ENCODE measurements at places on chromosomes 6 and 20.

DNA sequence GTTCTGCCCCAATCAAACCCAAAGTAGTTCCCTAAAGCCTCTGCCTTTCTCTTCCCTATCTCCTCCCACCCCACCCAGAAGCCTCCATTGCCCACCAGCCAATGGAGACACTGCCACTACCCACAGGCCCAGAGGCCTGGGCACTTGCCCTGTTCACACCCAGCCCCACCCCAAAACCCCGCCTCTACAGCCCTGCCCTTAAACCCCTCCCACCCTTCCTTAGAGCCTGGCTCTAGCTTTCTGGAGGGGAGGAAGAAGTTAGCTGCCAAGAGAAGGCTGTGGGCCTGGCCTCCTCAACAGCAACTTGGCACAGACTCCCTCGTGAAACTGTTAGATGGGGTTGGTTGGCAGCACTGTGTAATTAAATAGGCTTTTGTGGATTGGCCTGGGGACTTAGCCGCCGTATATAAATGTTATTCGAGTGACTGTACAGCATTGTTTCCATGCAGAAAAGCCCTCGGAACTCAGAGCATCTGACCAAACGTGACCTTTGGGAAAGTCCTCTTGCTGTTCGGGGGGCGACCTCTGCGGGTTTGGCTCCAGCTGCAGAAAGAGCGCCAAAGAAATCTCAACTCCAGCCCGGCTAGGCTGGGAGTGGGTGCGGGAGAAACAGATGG lies 31.4 kb downstream of the COL11A2 start:
- DNase-seq: peak; percentile 26

DNA sequence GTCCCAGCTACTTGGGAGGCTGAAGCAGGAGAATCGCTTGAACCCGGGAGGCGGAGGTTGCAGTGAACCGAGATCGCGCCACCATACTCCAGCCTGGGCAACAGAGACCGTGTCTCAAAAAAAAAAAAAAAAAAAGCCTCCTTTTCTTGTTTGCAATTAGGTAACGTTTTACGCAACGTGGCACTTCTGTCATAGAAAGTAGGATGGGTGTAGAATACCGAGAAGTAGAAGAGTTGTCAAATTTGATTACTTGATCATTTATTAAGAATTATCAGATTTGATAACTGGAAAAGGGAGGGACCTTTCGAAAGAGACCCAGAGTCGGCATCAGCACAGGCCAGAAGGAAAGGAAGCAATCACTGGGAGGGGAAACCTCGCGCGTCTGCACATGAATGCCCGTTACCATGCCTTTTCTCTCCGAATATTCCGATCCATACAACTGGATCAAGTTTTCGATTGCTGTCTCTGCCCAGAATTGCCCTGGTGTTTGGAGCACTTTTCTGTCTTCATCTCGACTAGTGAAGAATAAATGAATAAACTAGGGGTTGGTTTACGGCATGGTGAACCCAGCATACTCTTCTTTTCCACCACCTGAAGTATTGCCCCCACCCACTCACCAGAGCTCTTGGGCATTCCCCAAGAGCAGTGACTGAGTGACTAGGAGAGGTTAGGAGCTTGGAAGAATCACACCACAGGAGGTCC lies 4.5 kb upstream of the TFAP2D start:
- DNase-seq: no peak

DNA sequence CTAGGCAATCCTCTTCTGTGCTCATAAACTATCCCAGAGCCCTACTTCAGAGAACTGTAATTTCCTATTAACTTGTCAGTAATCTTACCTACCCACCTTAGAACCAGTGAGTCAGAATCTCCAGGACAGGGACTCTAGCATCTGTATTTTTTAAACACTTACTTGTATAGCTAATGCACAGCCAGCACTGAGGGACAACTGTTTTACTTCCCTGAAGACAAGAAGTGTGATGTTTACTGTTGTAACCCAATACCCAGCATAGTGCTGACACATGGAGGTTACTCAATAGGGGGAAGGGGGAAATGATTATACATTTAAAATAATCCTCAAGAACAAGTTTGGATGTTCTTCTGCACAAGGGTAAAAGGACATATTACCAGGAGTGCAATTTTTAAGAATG lies 130.8 kb downstream of the BTBD9 start:
- no peak for DNase-seq

DNA sequence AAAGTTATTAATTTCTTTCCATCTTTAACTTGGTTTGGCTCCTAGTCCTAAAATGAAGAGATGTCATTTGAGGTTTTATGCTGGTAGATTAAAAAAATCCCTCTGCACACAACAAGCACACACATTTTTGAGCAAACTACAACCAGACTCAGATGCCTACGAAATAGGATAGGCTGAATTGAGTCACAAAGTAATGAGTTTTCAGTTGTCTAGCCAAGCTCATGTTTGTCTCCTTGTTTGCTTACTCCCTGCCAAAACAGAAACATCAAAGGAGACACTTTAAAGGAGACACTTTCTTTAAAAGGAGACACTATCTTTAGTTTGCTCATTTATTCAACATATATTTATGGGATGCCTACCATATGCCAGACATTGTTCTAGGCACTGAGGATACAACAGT lies 56.2 kb downstream of the TPBG start:
- DNase-seq: no peak

DNA sequence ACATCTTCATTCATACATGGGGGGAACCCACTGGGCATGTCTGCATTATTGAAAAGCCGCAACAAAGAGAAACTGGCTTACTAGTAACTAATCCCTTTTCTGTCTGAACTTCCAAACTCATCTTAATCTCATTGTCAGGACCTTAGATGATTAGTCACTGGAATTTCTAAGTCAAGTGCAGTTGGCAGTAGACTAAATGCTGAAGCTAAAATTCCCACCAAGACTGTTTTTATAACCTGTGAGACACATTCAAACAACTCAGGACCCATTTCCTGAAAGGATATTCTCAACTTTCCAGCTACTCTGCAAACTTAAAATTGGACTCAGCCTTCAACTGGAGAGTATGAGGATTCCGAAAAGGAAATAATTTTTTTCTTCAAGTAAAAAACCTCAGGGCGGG lies 94.8 kb upstream of the SCAF8 start:
- no peak for DNase-seq

DNA sequence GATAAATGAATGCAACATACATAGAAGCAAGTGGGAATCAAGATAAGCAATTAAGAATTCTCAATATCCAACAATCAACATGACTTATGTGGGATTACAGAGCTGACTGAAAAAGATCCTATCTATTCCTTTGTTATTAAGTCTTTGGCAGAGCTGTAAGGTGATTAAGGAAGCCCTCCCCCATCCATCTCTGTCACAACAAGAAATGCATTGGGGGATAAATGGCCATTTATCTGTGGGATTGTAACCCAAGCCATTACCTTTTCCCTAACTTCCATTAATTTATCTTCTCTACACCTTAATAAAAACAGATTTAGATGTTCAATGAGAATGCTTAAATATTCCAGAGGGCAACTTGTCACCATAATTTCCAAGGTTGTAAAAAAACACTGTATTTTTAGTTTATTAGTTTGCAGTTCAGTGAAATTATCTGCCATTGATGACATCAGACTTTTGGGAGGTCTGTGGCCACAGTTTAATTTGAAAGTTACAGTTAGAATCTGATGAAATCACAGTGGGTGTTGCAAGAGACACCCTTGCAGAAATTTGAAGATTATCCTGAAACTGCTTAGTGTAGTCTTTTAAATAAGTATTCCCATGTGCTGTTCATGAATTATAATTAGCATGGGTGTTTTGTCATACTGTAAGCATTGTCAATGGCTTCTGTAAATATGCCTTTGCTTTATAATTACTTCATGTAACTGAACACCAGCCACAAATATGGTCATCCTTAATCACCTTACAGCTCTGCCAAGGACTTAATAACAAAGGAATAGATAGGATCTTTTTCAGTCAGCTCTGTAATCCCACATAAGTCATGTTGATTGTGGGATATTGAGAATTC lies 49.4 kb upstream of the FYN start:
- no peak for DNase-seq

DNA sequence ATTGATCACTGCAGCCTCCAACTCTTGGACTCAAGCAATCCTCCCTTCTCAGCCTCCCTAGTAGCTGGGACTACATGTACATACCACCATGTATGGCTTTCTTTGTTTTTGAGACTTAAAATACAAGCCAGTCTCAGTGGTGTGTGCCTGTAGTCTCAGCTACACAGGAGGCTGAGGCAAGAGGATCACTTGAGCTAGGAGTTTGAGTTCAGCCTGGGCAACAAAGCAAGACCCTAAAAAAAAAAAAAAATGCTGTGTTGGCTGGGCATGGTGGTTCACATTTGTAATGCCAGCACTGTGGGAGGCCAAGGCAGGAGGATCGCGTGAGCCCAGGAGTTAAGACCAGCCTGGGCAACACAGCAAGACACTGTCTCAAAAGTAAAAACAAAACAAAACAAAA lies 51.7 kb downstream of the UBR2 start:
- no peak for DNase-seq

GRCh38 chr20:46850416-46850815 lies 44.2 kb upstream of the EYA2 start:
- no peak for DNase-seq

- no peak for DNase-seq
These were observed 785 bp upstream of the THBD start for GRCh38 chr20:23050076-23050838.

DNA sequence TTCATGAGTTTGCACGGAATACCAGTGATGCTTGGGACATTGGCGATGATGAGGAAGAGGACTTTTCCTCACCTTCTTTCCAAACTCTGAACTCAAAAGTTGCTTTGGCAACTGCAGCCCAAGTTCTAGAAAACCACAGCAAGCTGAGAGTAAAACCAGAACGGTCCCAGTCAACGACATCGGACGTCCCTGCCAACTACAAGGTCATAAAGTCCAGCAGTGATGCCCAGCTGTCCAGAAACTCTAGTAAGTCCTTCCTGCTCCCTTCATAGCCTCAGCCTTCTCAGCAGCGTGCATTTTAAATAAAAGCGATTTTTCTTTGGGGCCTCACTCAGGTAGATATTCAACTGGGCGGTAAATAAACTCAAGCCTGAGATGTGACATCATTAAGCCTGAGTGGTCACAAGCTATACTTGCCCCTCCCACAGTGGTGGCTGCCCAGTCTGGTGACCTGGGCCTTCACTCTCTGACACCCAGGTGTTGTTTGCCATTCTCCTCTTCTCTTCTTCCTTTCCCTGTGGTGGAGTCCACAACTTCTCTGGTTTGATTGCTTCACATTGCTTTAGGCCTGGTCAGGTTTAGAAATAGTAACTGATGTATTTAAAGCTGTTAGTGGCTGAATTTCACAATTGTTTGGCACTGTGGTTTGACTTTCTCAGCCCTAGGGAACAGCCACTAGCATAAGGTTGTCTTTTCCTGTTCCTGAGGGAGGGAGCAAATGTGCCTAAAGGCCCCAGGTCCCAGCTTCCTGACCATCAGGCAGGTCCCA lies 21.6 kb upstream of the TMEM217 start:
- no peak for DNase-seq

- no peak for DNase-seq
These were observed 86.6 kb upstream of the TAB2 start for GRCh38 chr6:149230712-149231460.

DNA sequence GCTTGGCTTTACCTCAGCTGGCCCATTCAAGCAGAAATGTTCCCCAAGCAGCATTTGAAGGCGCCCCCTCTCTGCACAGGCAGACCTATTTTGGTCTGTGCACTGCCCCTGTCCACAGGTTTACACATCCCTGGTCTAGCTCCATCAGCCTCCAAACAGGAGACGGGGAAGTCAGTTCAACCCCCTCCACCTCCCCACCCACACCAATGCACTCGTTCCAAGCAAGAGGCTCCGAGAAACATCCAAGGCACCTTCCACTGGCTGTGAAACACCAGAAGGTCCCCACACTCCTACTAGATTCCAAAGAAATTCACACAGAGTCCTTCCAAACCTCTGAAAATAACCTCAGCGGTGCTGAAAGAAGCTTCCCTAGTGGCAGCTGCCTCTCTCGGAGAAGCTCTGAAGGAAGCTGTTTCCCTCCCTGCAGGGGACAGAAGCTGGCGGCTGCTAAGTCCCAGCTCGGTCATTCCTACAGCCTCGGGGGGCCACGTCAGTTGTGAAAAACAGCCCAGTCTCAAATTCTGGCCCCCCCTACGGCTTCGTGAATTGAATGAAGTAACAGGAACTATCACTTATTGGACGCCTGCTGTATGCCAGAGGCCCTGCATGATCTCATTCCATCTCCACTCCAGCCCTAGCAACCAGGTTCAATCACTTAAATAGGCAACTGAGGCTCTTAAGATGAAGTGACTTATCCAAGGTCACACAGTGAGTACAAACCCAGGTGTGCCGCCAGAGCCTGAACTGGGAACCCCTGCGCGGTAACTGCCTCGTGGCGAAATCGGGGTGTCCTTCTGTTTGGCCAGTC lies 815 bp downstream of the SPATA2 start:
- peak; percentile 37 for DNase-seq

GRCh38 chr20:7792150-7792869 lies 147.9 kb downstream of the HAO1 start:
- no peak for DNase-seq

DNA sequence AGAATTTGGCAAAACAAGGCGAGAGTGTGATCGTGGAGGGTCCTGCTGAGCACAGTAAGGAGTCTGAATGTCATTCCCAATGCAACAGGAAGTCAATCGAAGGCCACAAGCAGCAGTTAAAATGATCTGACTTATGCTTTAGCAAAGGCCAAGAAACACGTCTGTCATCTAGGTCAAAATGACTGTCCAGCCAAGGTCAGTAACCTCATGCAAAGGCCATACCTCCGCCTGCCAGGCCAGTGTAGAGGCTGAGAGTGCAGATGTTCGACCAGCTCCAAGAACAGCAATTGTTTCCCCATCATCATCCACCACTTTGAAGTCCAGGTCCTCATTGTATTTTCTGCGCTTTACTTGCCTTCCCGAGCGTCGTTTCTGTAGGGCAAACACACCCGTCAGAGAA lies 105.6 kb downstream of the CHD6 start:
- no peak for DNase-seq

GRCh38 chr6:7250812-7251211 lies 62.2 kb downstream of the SSR1 start:
- DNase-seq: no peak

DNA sequence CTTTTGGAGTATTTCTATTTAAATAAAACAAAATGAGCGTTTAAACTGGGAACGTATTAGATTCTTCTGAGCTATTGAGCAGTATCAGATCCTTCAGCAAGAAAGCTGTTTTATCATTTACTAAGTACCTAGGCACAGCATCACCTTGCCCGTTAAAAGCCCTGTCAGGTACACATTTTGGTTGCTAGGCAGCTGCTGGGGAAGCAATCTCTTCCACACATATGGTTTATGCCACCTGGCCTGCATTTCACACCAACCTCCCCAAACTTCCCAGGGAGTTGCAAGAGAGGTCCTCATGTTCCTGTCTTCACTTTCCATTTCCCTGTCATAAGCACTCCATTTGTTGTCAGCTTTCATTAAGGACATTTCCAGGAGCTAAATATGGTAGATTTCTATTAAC lies 400.1 kb downstream of the PLCB1 start:
- DNase-seq: no peak

- DNase-seq: no peak
These were observed 35.7 kb upstream of the GCNT2 start for GRCh38 chr6:10485406-10485805.

GRCh38 chr6:110329348-110329713 lies 28.8 kb downstream of the METTL24 start:
- no peak for DNase-seq
